ENCODE measurements at places on chromosomes 4 and X.

DNA sequence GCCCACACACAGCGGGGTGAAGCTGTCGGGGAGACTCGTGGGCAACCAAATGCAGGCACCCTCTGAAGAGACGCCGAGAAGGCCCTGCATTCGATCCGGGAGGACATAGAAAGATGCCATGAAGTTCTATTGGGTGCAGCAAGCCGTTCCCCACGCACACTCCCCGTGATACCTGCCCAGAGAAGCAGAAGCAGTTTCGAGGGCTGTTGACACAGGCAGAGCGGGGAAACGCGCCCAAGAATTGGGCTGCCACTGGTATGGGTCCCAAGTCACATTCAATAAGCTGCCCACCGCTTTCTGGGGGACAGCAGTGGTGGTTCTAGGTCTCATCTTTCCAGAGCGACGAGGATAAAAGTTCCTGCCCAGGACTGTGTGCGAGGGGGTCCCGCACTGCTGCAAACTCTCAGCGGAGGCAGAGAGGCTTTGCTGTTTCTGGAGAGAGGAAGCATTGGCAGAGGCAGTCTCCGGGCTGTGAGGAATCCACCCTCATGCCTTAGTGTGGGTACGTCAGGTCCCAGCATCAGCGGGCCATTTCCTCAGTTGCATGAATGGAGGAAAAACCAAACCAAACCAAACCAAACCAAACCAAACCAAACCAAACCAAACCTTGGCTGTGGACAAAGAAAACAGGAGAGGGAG, 10.1 kb downstream of the PITX2 start:
- DNase-seq = no peak

GRCh38 chr4:57943682-57944081, 833.5 kb upstream of the IGFBP7 start:
- DNase-seq = peak; percentile 2

DNA sequence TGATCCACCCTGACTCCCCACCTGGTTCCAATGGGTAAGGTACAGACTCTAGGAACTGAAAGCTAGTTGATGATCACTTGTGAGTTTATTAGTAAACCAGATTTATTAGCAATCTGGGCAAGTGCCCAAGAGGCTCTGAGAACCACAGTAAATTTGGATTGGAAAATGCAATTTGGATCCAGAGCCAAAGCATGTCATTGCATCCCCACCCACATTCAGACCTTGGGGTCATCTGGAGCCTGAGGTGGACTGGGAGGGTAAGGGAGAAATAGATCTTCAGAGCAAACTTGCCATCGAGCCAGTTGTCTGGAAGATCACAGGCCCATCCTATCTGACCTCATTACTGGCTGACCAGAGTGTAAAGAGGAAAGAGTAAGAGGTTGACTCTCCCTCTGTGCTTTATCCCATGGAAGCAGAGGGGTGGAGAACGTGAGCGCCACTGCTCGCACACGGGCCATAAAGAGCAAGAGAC, 78.7 kb upstream of the RASGEF1B start:
- no peak for DNase-seq

GRCh38 chr4:52877036-52877435, 14.9 kb downstream of the RASL11B start:
- no peak for DNase-seq

DNA sequence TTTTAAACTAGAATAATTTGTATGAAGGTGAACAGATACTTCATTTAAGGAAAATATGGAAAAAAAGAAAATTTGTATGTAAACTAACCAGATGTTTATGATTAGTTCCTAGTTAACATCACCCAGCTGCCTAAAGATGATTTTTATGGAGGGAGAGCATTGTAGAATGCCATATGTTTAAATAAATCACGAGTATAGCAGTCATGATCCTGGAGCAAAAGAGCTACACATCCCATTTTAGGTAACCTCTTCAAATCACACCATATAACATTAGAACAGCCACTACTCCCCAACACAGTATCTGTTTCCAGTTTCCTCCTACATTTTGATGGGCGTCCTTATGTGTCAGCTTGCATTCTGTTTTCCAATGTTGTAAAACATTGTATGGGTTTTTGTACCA, 571.9 kb upstream of the FAM241A start:
- DNase-seq = no peak

DNA sequence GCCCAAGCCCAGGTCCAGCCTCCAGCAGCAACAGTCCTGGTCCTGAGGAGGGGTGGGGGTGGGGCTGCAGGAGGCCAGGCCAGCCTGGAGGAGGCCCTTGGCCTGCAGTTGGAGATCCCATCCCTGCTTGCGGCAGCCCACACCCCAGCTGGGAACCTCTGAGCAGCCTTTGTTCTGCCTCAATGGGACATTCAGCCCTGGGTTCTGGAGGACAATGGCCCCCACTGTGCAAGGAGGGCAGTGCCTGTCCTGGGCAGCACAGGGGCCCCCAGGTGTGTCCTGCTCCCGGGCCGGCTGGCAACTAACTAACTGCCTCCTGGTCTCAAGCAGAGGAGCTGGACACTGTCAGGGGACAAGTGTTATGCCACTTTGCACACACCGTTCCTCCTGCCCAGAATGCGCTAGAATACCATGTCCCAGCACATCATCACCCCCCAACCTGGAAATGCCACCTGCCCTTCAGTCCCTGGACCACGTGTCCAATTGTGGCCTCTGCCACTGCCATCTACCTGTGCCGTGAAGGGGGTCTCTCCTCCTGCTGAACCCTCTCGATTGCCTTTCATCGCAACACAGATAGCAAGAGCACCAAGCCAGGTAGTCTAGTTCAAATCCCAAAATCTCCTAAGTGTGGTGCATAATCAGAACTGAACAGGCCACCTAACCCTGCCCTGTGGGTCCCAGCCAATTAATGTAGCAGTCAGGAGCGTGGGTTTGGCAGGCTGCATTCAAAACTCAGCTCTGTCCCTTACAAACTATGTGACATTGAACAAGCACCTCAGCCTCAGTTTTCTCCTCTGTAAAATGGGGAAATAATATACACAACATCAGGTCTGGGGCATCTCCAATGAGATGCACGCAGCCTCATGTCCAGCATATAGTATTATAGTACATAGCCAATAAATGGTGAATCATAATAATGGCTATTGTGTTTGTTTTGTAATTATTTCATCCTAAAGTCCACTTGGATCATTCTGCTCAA, 8.8 kb downstream of the PPP2R2C start:
- DNase-seq = no peak

- peak; percentile 85 for DNase-seq
These were observed 110.4 kb downstream of the UBE2K start for GRCh38 chr4:39808231-39808749.

GRCh38 chr4:81131066-81131465, 84.0 kb downstream of the PRKG2 start:
- no peak for DNase-seq

DNA sequence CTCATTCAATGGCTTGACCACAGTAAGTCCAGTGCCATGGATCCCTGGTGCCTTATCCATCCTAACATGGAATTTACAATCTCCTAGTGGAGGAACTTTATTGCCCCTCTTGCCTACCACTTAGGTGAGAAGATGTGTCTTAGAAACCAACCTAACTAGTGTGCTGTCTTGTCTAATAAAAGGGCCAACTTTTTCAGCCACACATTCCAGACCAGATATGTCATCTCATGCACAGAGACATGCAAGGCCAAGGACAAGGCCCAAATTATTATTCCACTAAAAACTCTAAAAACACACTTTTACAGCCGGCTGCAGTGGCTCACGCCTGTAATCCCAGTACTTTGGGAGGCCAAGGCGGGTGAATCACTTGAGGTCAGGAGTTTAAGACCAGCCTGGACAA, 10.6 kb upstream of the PRDX4 start:
- no peak for DNase-seq

DNA sequence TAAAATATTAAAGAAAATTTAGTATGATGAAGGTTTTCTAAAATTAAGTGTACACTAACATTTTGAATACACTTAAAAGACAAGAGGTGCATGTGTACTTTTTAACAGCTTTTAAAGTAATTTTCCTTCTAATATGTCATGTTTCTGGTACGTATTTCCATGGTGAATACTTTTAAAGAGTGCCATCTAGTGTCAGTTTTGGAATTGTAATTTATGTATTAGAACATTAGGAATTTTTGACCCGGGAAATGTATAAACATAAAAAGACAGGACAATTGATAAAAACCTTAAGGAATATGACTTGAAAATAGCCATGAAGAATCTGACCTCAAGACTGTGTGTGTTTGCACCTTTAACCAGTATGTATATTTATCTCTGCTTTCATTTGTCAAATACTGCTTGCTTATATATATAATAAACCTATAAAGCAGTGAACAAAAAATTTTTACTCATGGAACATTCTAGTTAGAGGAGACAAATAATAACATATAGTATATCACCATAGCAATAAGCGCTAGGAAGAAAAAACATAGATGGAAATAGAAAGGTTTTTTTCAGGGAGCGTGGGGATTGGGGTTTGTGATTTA, 7.2 kb downstream of the GSTCD start:
- peak; percentile 83 for DNase-seq

DNA sequence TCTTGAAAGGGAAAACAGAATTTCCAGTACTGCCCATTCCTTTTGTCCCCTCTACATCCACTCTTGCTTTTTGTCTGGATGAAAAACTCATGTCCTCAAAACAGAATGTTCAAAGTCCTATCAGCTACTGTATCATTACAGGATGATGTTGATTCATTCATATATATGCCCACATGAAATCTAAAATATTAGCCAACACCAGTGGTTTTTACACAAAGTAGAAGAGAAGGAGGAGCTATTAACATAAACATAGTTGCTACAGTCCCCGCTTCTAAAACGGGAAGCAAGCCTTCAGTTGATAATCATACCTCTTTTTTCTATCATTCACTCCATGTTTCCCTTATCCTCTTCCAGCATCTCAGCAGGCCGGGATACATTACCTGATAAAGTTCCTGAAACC, 7.7 kb upstream of the THOC2 start:
- no peak for DNase-seq

DNA sequence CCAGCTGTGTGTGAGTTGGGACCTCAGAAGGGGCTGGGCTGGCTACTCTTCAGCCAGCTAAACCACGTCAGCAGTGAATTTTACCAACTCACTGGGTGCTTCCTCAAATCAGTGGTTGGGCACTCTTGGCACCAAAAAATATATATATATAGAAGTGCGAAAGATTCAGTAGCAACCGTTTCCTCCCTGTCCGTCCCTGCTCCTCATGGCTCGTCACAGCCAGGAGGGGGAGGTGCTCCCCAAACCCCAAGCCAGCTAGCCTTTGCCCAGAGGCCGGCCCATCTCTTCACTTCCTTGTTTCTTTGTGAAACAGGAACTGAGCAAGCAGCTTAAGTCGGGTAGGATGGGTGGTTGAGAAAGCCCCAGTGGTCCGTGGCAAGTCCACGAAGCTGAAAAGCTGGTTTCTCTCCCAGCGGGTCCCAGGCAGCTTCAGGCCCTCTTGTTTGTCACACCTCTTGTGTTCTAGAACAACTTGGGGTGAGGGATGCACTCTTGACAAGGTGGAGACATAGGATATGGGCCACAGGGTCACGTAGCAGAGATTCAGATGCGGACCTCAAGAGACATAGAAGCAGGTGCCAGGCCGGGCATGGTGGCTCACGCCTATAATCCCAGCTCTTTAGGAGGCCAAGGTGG, 6.8 kb upstream of the SASH3 start:
- peak; percentile 82 for DNase-seq

DNA sequence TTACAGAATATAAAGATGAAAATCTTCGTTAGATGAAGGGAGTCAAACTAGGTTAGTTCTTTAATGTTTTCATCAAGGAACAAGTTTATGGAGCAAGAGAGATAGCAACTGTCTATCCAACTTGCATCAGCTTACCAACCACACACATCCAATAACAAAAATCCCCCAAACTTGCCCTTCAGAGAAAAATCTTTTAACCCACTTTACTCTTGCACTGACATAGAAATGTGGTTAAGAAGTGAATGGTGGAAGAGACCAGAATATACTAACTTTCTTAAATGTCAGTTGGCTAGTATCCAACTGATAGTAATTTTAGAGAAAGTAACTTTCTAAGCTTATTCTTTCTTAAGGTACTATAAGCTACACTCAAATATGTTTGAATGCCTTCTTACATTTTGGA, 1.7 kb upstream of the RAB9A start:
- peak; percentile 38 for DNase-seq

DNA sequence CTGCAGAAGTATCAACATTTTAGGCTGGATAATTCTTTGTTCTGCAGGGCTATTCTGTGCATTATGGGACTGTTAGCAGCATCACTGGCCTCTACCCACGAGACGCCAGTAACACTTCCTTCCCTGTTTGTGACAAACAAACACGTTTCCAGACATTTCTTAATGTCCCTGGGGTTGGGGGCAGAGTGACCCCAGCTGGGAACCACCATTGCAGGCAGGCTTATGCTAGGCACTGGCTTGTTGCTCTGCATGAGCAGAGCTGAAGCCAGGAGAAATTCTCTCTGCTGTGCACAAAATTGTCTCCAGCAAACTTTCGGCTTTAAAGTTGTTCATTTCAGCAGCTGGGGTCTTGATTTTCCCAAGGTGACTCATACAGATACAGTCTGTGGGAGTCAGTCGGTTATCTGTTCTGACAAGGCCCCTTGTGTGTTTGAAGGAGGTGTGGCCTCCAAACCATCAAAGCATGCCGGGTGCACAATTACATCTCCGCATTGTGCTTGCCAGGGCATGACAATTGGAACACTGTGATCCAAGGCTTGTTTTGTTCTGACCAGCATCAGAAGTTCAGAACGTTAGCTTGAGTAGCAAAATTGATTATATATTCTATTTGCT, 156.4 kb upstream of the BOD1L1 start:
- peak; percentile 60 for DNase-seq

GRCh38 chr4:57064811-57065711, 45.1 kb downstream of the IGFBP7 start:
- no peak for DNase-seq

- DNase-seq = no peak
These were observed 173.4 kb downstream of the NR3C2 start for GRCh38 chr4:148268835-148269234.

DNA sequence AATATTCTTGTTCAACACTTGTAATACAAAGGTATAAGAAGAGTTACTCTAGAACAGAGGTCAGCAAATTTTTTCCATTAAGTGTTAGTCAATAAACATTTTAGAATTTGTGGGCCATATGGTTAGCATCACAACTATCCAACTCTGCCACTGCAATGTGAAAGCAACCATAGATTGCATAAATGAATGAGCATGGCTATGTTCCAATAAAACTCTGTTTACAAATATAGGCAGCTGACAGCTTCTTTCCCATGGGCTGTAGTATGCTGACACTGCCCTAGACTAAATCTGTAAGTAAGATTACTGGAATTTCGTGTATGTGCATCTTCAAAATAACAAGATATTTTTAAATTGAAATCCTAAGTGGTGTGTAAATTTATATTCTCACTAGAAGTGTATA, 73.7 kb downstream of the GABRA2 start:
- DNase-seq = no peak

- DNase-seq = no peak
These were observed 24.3 kb downstream of the SHROOM3 start for GRCh38 chr4:76459291-76459723.

GRCh38 chr4:58219179-58219578, 1109.0 kb upstream of the IGFBP7 start:
- no peak for DNase-seq

DNA sequence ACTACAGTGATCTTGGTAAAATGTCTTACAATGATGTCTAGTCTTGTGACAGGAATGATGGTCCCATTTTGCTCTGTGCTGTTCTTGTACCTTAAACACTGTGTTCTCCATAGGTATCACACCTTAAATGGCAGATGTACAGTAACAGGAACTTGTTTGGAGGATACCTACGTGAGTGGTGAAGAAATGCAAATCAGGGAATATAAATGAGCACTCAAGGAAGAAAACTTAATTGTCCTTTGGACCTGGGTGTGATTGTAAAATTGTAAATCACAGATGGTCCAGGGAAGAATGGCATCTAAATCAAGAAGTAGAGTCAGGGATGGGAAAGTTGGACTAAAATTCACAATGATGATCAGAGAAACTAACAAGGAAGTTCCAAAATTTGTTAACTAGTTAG, 12.7 kb downstream of the HPGDS start:
- no peak for DNase-seq

Measured in OCI-M1 (cell line).